ENCODE measurements at places on chromosomes 2 and 18. TPM values are rescaled to one million over a fixed set of nuclear protein-coding genes. Genes with fewer than 3 reads are reported as not detected.

The LYPD6 gene
- 1.2 TPM for total RNA-seq

The ALLC gene
- total RNA-seq = not detected

The KCNG3 gene
- not detected for total RNA-seq

The PLEKHH2 gene
- 20.3 TPM for total RNA-seq

The FRZB gene
- 46.9 TPM for total RNA-seq

The RND3 gene
- total RNA-seq = 103 TPM

The DNAH6 gene
- 0.13 TPM for total RNA-seq

The SOCS6 gene
- 22.3 TPM for total RNA-seq

The TWIST2 gene
- 46.9 TPM for total RNA-seq

DNA sequence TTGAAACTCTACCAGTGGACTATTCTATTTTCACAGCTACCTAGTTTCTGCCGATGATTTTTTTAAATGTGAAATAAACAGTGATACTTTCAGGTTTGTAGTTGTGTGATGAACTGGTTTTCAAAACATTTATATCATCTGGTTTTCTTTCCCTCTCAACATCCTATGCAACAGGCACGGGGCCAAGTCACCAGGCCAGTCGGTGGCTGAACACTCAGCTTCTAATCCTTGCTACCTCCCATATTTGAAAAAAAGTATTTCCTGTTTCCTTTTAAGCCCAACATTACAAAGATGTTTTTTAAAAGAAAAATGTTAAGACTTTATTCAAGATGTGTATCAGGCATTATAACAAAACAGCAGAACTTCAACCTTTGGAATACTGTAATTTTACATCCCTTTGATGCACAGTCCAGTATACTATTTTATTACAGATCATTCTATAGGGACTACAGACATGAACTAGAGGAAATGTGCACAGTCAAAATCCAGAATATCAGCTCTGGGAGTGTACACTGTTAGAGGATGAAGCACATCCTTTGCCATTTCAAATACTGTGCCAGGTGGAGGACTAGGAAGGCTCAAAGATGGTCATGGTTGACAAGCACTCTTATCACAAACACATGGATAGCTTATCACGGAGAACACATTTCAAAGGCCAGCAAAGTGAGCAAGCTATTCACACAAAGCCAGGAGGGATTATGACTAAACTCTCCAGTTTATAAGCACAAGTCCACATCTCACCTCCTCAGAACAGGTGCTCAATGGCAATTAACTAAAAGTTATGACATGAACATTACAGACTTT lies 14.6 kb downstream of the MRPL35 start:
- DNase-seq = peak; percentile 47
- peak overlapping the region; percentile 10 for H3K27ac ChIP-seq
- H3K4me1 ChIP-seq = peaks cover 19% of the 10 kb centered on the region
- H3K36me3 ChIP-seq = peaks cover 59% of the 10 kb centered on the region
- H3K4me3 ChIP-seq = no peak overlapping the region

GRCh38 chr2:55269645-55269990 lies 587 bp upstream of the MTIF2 start:
- H3K4me3 ChIP-seq = peak overlapping the region; percentile 71
- peaks cover 13% of the 10 kb centered on the region for H3K4me1 ChIP-seq
- peak overlapping the region; percentile 90 for H3K27ac ChIP-seq
- H3K27me3 ChIP-seq = no peaks in the 10 kb centered on the region
- H3K36me3 ChIP-seq = peaks cover 9% of the 10 kb centered on the region

- H3K27me3 ChIP-seq = no peaks in the 10 kb centered on the region
- no peak for DNase-seq
- no peak overlapping the region for H3K27ac ChIP-seq
- no peaks in the 10 kb centered on the region for H3K36me3 ChIP-seq
- H3K4me3 ChIP-seq = no peak overlapping the region
Observed at GRCh38 chr2:152813351-152813750, 94.9 kb downstream of the ARL6IP6 start.

GRCh38 chr2:174827371-174828369 lies 63.4 kb upstream of the CHRNA1 start:
- H3K36me3 ChIP-seq = peaks cover under 1% of the 10 kb centered on the region
- H3K4me1 ChIP-seq = peaks cover 40% of the 10 kb centered on the region
- peak overlapping the region; percentile 40 for H3K27ac ChIP-seq
- H3K4me3 ChIP-seq = no peak overlapping the region

- H3K4me3 ChIP-seq = no peak overlapping the region
- no peaks in the 10 kb centered on the region for H3K4me1 ChIP-seq
- no peak for DNase-seq
- no peak overlapping the region for H3K27ac ChIP-seq
Observed at GRCh38 chr18:21481739-21482138, 118.8 kb downstream of the ESCO1 start.

DNA sequence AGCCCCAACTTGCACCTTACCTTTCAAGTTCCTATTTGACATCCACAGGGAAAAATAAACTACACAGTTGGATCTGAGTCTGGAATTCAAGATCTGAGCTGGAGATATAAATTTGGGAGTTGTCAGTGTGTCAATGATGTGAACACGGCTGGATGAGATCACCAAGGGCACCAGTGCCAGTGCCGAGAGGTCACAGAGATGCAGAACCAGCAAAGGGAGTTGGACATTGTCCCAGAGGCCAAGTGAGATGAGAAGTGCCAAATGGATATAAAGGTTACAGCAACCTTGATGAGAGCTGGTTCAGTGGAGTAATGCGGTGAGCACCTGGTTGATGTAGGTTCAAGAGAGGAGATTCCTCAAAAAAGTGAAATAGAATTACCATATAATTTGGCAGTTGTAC lies 24.8 kb downstream of the LRRFIP1 start:
- DNase-seq = no peak
- H3K4me1 ChIP-seq = peaks cover 3% of the 10 kb centered on the region
- no peaks in the 10 kb centered on the region for H3K36me3 ChIP-seq
- no peaks in the 10 kb centered on the region for H3K27me3 ChIP-seq

- H3K4me3 ChIP-seq = no peak overlapping the region
- DNase-seq = no peak
- H3K4me1 ChIP-seq = no peaks in the 10 kb centered on the region
- no peak overlapping the region for H3K27ac ChIP-seq
- H3K27me3 ChIP-seq = no peaks in the 10 kb centered on the region
Observed at GRCh38 chr2:99918389-99918788, 224.0 kb downstream of the AFF3 start.

GRCh38 chr2:192578780-192579179 lies 384.0 kb upstream of the TMEFF2 start:
- H3K36me3 ChIP-seq = no peaks in the 10 kb centered on the region
- no peak for DNase-seq
- no peaks in the 10 kb centered on the region for H3K4me1 ChIP-seq
- no peak overlapping the region for H3K4me3 ChIP-seq
- H3K27me3 ChIP-seq = no peaks in the 10 kb centered on the region

DNA sequence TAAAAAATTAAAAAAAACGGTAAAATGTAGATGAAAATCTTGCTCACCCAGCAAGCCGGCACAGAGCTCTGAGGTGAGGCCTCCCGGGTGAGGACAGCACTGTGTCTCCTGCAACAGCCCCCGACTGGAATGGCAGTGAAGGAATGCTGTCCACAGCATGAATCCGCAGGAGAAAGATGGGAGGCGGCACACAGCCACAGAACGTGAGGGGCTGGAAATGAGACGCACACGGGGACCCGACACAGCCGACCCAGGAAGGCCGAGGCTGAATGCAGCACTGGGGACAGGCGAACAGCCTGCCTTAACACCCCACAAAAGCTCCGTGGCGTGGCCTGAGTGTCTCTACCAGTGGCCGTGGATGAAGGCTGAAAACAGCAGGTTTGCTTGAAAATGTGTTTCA lies 34.7 kb downstream of the BOK start:
- no peak overlapping the region for H3K4me3 ChIP-seq
- no peaks in the 10 kb centered on the region for H3K27me3 ChIP-seq
- no peak overlapping the region for H3K27ac ChIP-seq
- H3K4me1 ChIP-seq = no peaks in the 10 kb centered on the region

GRCh38 chr2:129879614-129880180 lies 99.8 kb upstream of the RAB6C start:
- no peaks in the 10 kb centered on the region for H3K36me3 ChIP-seq
- peaks cover 6% of the 10 kb centered on the region for H3K4me1 ChIP-seq

DNA sequence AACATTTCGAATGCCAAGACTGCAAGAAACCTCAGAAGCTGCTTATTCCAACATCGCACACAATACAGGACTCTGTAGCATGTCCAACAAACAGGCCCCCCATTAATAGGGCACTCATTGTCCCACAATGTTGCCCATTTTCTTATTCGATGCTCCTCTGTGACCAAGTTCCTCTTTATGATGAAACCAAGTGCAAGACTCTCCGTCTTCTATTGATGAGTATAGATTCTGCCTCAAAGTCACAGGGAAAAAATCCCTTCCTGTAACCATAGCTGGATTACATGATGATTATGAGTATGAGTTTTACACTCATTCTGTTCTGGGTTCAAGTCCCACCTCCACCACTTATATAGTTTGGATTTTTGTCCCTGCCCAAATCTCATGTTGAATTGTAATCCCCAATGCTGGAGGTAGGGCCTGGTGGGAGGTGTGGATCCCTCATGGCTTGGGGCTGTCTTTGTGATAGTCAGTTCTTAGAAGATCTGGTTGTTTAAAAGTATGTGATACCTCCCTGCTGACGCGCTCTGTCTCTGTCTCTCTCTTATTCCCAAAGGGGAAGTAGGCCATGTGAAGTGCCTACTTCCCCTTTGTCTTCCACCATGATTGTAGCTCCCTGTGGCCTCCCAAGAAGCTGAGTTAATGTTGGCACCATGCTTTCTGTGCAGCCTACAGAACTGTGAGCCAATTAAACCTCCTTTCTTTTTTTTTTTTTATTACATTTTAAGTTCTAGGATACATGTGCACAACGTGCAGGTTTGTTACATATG lies 148.7 kb downstream of the OSR1 start:
- H3K27ac ChIP-seq = no peak overlapping the region
- H3K27me3 ChIP-seq = no peaks in the 10 kb centered on the region
- no peaks in the 10 kb centered on the region for H3K36me3 ChIP-seq
- H3K4me1 ChIP-seq = no peaks in the 10 kb centered on the region

- no peaks in the 10 kb centered on the region for H3K27me3 ChIP-seq
- no peak overlapping the region for H3K27ac ChIP-seq
- H3K36me3 ChIP-seq = no peaks in the 10 kb centered on the region
- DNase-seq = peak; percentile 74
- H3K4me1 ChIP-seq = no peaks in the 10 kb centered on the region
- H3K4me3 ChIP-seq = no peak overlapping the region
Observed at GRCh38 chr2:152585830-152586484, 131.3 kb downstream of the PRPF40A start.

DNA sequence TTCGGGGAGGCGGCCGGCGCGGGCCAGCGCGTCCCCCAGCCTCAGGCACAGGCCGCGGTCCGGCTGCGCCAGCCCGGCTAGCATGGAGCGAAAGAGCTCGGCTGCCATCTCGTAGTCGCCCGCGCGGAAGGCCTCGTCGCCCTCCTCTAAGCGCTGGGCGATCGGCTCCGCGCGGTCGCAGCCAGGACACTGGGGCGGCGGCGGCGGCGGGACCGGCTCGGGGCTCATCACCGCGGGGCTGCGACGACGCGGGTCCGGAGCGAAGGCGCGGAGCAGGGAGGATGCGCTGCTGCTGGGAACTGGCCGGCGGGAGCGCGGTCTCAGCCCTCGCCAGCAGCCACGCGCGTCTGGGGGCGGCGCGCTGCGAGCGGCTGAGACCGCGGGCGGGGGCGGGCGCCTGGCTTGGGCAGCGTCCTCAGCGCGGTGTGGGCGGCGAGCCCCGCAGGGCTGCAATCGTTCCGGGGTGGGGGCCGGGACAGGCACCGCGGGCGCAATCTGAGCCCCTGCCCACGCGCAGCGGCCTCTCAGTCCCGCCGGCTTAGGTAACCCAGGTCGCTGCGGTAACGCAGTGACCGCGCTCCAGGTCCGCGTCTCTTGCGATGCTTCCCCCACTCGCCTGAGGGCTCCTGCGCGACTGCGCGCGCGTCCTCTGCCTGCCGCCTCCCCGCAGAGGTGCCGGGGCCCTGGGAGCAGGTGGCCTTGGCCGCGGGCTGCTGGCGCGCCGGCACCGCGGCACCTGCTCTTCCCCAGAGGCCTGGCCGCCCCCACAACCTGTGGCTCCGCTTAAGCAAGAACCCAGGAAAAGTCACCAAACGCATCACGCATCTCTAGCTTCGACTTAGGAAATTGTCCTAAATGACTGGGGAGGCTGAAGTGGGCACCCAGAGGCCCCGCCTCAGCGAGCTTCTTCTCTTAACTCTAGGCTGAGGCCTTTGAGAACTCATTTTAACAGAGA lies at the start of gene LONRF2:
TSS of gene LONRF2 (minus strand) at position 636 of the 955 bp plus-strand sequence. CDS start at position 228, 408 bp downstream.
- peaks cover 10% of the 10 kb centered on the region for H3K4me1 ChIP-seq
- H3K27ac ChIP-seq = peak within 1 kb of the TSS; percentile 95
- no peaks in the 10 kb centered on the region for H3K36me3 ChIP-seq
- H3K27me3 ChIP-seq = no peaks in the 10 kb centered on the region
- DNase-seq = no peak

DNA sequence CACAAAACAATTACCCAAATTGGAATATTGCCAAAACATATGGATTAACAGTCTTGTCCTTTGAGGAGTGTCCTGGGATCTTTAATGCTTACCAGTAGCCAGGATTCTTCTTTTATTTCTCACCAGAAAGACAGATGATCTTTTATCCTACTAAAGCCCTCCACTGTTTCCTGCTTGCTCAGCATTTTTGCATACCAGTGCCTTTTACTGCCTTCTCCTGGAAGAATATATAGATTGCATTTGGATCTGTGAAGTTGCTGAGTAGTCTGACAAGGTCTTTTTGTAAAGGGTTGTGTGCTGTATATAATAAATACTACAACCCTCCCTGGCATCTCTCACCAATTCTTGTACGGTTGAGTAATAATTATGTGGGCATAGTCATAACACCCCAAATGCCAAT lies 652.2 kb downstream of the LRRTM4 start:
- H3K36me3 ChIP-seq = no peaks in the 10 kb centered on the region
- DNase-seq = no peak
- H3K4me1 ChIP-seq = no peaks in the 10 kb centered on the region
- no peak overlapping the region for H3K27ac ChIP-seq
- no peaks in the 10 kb centered on the region for H3K27me3 ChIP-seq

DNA sequence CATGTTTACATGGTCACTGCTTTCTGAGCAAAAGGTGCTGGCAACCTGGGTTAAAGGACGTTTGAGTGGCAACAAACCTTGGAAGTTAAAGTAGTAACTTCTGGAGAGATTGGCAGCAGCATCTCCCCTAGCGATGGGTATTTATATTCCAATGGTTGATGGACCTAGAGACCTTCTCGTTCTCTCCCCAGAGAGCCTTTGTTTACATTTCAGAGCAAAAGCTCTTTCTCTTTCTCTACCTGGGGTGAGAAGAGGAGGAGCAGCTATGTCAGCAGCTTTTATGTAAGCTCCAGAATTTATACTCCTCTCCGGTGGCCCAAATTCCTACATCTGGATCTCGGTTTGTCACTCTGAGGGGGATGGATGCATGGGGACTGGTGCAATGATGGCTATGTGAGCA lies 213.7 kb upstream of the ARL4C start:
- peak; percentile 88 for DNase-seq
- no peaks in the 10 kb centered on the region for H3K4me1 ChIP-seq
- no peak overlapping the region for H3K27ac ChIP-seq
- no peaks in the 10 kb centered on the region for H3K36me3 ChIP-seq
- H3K27me3 ChIP-seq = no peaks in the 10 kb centered on the region

GRCh38 chr2:213145715-213146242 lies 5.6 kb downstream of the IKZF2 start:
- H3K4me3 ChIP-seq = no peak overlapping the region
- H3K36me3 ChIP-seq = no peaks in the 10 kb centered on the region
- H3K27me3 ChIP-seq = no peaks in the 10 kb centered on the region
- no peak for DNase-seq

Measured in esophagus muscularis mucosa (tissue), 4 donors.